ENCODE measurements at places on chromosomes 2 and 18.

DNA sequence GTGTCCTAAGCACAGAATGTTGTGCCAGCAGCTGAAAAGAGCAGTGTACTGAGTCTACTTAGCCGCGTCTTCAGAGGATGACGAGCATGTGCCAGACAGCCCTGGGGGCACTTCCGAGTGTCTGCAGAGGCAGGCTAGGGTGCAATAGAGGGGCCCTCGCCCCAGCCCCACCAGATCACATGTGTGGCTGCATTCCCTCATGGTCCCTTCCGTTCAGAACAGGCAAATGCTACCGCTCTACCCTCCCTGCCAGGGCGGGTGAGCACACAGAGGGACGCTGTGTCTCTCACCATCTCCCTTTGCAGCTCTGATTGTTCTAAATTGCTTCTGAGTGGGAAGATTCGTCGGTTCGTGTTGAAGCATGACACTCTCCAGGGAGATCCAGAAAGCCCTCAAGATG lies 212.2 kb upstream of the RAB12 start:
- DNase-seq: no peak

- DNase-seq: no peak
These were observed 13.0 kb upstream of the SESTD1 start for GRCh38 chr2:179277429-179278196.

DNA sequence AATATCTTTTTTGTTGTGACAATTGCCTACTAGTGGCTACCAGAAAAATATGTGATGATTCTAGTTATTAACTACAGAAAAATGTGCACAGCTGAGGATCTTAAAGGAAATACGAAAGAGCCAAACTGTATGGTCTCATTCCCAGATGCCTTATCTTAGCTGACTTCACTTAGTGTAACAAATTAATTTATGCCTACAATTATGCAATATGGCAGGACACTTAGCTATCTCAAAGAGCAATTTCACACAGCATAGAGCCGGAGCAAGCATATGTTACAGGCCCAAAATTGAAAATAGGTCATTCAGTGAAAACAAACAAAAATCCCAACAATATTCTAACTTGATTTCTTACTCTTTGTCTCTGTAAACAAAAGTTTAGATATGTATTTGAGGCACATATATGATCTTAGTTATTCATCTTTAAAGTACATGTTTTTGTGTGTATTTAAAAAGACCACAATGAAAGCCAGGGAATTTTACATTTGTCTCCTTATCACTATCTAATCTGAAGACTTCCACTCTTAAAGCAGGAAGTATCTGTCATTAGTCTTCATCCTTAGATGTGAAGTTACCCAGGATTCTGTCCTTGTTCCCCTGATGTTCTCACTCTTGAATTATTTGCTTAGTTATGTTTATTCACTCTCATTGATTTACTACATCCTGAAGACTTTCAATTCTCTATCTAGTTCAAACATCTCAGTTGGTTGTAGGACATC lies 1579.0 kb upstream of the NXPH2 start:
- no peak for DNase-seq

DNA sequence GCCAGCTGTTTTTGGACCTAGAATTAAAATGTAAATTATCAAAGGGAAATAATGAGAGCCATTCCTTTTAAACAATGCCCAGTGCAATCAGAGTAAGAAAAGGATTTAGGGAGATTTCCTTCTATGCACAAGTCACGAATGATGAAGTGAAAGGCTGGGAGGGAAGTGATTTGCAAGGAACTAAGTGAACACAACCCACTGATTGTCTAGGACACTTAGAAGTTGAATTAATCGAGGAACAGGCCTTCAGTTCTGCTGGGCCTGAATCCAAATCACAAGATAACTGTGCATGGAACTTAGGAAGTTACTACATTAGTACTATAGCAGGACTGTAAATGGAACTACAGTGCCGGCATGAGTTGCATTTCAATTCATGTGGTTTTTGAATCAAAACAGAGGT lies 17.7 kb downstream of the MAP2 start:
- DNase-seq: no peak

GRCh38 chr18:6737833-6738232 lies 8.3 kb downstream of the ARHGAP28 start:
- no peak for DNase-seq

DNA sequence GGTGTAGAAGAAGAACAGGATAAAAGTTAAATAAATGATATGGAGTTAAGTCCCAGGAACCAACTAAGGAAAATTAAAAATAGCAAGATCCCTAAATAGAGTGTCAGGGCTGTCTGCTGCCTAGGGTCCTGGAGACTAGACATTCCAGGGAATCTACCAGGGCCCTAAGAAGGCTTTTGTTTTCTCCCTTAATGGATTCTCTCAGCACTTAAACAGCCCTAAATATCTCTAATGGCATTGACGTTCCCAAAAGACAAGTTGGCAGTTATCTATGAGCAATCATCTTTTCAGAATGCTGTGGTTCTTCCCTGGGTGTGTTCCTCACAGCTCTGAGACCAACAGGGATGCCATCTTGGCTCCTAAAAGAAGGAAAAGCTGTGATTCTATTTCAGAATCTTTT lies 616.3 kb downstream of the EPHA4 start:
- no peak for DNase-seq

DNA sequence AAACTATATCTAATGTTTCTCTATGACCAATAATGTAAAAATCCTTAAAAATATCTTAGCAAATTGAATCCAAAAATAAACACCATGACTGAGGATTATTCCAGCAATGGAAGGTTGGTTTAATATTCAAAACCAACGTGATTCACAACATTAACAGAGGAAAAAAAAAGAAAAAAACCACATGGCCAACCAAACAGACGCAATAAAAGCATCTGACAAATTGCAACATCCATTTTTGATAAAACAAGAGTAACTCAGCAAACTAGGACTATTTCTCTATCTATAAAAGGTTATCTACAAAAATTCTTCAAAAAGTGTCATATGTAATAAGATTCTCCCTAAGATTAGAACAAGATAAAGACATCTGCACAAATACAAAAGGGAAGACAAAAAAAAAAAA lies 28.9 kb downstream of the PPP3R1 start:
- no peak for DNase-seq

DNA sequence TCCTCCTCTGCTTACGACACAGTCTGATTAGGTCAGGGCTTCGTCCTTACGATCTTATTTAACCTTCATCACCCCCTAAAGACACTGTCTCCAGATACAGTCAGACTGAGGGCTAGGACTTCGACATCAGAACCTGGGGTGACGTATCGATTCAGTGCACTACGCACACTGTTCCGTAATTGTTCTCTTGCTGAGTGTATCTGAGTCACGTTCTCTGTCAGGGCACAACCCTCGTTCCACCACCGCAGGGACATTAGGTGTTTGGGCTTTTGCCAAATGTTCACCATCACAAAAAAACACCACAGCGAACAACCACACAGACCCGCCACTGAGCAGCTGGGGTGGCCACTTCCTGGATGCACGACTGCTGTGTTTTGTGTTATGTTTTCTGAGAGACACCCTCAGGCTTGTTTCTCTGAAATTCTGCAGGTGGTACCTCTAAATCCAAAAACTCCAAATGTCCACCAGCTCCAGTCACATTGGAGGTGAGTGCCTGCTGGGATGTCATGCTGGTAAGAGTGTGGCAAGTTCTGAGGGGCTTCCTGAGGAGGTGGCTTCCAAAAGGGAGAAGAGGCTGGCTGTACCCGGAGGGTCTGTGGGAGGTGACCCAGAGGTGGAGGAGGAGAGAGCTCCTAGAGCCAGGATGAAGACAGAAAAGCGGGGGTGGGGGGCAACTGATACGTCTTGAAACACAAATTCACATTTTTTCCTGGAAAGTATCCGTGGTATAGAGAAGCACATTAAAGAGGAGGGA lies 66.6 kb downstream of the ADNP2 start:
- no peak for DNase-seq
